EL (cell line): ENCODE measurements at places on chromosomes 12 and 14.
A peak's percentile ranks its signal among the peaks of the same experiment; 100 is the strongest.

DNA sequence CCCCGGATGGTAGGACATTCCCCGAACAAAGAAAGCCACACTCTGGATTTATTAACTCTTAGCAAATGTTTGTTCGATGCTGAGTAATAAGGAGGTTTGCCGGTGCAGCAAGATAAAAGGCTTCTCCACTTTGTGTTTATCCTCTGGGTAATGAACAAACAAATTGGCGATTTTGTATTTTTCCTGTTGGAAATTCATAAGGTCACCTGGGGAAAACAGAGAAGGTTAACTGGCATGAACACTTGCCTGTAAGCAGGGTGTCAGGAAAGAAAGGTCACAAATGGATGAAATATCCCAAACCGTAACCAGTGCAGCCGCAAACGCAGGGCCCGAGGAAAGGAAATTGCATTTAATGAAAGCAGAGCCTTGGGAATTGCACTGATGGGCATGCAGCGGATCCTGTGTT, 132.8 kb downstream of the RMST start:
- DNase-seq = no peak

GRCh38 chr14:91059576-91060350, 678 bp downstream of the RPS6KA5 start:
- DNase-seq = peak; percentile 26

DNA sequence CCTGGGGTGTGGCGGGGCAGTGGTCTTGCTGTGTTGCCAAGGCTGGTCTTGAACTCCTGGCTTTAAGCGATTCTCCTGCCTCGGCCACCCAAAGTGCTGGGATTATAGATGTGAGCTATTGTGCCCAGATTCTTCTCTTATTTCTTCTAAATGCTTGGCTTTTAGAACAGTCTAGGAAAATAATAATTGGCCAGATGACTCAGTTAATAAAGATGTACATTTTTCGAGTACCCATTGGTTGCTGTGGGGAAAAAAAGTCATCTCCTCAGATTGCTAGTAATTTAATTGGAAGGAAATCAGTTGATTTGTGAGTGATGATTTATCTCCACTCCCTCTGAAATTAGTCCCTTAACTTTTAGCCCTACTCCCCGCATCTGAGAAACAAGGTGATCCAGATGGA, 45.5 kb downstream of the CHST11 start:
- DNase-seq = no peak

GRCh38 chr12:94754653-94755052, 104.3 kb upstream of the TMCC3 start:
- no peak for DNase-seq

DNA sequence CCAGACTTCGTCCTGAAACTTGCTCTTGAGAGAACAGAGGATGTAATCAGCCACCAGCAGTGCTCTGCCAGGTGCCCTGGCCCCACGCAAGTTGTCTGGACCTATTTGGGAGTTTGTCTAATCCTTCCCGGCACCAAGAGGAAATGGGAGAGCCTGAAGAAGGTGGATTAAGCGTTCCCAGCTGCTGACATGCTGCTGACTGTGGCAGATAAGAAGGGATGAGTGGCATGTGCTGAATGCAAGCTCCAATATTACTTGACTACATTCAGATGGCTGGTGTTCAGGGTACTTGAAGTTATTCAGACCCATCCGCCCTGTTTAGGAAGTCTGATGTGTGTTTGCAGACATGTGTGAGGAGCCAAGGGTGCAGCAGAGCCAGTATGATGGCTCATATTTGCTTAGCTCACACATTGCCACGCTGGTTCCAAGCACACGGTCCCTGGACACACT, 440.6 kb upstream of the CCDC196 start:
- no peak for DNase-seq

DNA sequence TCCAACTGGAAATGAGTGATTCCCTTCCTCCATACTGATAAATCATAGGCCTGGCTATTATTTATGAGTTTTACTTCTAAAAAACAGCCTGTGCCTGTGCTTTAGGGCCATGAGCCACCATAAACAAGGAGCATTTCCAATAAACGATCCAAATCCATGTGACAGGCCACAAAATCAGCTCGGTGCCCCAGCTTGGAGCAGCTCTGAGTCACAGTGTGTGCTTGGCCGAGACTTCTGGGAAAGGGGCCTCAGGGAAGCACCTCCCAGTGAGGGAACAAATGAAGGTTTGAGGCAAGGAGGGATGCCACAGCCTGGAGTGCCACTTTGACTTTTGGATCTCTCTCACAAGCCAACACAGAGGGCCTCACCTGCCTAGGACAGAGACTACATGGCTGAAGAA, 190.4 kb downstream of the NTF3 start:
- peak; percentile 11 for DNase-seq

DNA sequence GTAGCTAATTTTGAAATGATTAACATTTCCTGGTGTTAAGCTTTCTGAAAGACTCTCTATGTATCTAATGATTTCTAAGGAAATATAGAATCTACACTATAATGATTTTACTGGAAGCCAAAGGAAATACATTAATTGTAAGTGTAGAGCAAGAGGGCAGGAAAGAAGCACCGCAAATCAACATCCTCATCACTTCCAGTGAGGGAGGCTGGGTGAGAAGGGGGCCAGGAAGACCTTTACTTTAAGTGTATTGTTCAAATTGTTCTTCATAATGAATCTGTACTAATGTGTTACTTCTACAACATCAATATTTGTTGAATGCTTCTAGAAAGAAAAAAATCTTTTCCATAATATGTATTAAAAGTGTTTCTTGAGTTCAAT, 65.3 kb upstream of the DACT1 start:
- no peak for DNase-seq
